ENCODE measurements at places on chromosomes 4 and X. TPM values are rescaled to one million over a fixed set of nuclear protein-coding genes. Genes with fewer than 3 reads are reported as not detected.

Gene FOXP3
- not detected for total RNA-seq

Gene PROM1
- total RNA-seq, result 5.4 TPM

Gene TMEM131L
- total RNA-seq, result 18.8 TPM

Gene DMP1
- total RNA-seq, result not detected

Gene DIPK2B
- 266 TPM for total RNA-seq

Gene ZAR1
- not detected for total RNA-seq

Gene EGFL6
- total RNA-seq, result not detected

Gene ADAMTS3
- 3.4 TPM for total RNA-seq

Gene FAM193A
- 20.8 TPM for total RNA-seq
